ENCODE measurements at places on chromosomes 13 and 19.

GRCh38 chr19:584240-585001, 5.3 kb upstream of the HCN2 start:
- DNase-seq, result peak; percentile 75

DNA sequence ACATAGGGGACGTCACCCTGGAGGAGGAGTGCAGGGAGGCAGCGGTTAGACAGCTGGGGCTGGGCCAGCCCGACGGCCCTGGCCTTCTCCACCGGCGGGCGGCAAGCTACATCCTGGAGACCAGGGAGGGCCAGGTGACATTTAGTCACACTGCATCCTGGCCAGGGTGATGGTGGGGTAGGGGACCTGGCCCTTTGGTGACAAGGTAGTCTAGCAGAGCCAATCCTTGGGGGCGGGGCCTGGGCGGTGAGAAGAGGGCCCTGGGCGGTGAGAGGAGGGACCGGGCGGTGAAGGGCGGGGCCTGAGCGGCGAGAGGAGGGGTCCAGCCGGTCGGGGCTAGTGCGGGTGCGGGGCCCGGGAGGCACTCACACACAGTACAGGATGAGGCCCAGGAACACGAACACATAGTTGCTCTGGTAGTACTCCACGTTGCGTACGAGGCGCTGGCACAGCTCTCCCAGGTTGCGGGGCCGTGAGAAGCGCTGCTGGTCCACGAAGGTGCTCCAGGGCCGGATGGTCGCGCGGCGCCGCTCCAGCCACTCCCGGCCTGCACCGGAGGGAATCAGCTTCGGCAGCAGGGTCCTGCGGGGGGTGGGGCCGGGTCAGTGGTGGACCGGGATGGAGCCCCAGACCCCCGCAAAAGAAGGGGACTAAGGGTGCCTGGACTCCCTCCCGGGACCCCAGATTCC, 610 bp downstream of the RABAC1 start:
- peak; percentile 92 for DNase-seq

DNA sequence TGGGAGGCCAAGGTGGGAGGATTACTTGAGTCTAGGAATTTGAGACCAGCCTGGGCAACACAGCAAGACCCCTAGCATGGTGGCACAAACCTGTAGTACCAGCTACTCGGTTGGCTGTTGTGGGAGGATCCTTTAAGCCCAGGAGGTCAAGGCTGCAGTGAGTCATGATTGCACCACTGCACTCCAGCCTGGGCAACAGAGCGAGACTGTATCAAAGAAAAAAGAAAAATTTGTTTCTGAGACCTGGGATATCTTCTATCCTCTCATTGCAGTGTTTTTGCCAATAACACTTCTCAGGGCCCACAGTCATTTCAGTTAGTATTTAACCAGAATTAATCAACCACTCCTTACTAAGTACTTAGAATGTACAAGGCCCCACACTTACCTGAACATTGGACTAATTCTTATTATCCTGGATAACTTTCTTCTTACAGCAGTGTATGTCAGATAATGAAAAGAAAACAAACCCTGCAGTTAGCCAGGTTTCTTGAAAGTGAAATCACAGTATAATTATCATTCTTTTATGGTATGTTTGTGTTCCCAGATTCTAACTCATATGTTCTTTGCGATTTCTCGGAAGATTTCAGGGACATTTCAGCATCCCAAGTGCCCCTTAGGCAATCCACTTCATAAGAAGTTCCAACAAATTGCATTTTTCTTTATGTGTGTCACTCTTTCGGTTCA, 75.6 kb upstream of the KLF5 start:
- DNase-seq, result no peak

DNA sequence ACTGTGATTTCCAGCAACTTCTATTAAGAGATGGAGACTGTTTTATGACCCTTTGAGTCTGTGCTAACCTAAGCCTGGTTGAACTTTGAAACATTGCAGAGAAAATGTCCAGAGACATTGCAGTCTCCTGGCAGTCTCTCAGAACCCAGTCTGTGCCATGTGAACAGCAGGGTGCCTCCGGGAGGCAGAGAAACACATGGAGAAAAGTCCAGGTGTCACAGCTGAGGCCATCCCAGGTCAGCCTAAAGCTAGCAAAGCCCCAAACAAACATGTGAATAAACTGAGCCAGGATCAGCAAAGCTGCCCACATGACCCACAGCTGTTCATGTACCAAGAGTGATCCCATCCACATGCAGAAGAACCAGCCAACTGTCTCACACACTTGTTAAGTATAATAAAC, 7.8 kb downstream of the CYP4F11 start:
- DNase-seq, result no peak

All from activated naive CD4-positive, alpha-beta T cell treated with anti-CD3 and anti-CD28 coated beads, Interleukin-2, amount 10 ng/mL, durations not matched to agents 7 days and 5 days (primary cell).